Umbilical cord (tissue), 2 donors: ENCODE measurements at places on chromosomes 5 and 9.

DNA sequence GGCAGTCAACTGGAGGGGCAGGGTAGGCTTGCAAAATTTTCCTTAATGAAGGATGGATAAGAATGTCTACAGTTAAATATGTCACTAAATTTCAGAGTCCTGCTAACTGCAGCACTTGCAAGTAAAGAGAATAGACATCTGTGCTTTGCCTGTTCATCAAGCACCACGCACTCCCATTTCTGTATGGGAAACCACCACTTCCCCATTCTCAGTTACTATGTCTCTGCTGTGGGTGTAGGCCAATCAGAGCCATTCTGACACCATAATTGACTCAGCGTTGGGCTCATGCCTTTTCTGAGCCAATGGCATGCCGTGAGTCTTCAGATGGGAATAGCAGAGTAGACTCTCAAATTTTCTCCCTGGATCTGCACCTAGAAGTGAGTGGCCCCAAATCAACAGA, 247.5 kb downstream of the GABRB2 start:
- DNase-seq = no peak

DNA sequence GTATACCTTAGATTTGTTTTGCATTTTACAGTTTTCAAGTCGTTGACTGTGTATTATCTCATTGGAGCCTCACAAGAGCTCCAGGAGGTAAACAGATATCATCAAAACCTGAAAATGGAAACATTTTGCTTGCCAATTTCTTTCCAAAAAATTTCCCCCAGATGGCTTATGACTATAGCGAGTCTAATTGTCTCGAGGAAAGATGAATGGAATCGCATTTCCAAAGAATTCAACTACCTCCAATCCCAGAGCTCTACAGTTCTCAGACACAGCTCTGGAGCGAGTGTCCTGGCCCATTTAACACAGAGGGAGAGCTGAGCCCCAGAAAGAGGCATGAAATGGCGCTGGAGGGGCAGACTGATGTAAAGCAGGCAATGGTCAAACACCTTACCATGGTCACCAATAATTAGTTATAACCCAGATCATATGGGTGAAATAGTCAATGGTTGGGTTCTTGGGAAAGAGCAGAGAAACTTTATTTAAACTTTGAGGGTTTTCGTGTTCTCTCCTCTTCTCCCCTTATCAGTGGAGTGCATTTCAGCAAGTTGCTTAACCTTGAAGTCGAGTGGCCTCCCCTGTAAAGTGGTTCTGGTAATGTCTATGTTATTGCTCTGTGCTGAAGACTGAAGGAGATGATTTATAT, 168.2 kb downstream of the ZDHHC21 start:
- no peak for DNase-seq

- no peak for DNase-seq
These were observed 58.3 kb upstream of the TGFBR1 start for GRCh38 chr9:99046542-99047071.

GRCh38 chr5:85109616-85110015, 724.9 kb upstream of the EDIL3 start:
- DNase-seq = no peak

DNA sequence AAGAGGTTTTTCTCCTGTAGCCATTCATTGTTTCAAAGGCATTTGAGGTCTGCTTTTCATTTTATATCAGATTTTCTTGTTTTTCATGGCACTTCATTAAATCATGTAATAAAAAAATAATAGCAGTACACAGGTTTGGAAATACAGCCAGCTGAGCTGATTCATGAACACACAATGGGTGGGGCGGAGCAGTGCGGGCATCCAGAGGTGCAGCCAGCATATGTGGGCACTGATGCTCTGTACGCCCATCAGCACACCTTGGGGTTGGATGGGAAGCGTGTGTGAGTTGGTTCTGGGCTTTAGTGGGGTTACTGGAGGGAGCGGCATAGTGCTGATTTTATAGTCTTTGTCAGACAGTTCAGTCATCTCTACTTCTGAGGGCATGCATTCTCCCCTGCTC, 54.2 kb upstream of the IRX4 start:
- DNase-seq = no peak
